ENCODE measurements at places on chromosomes 7 and 10.

DNA sequence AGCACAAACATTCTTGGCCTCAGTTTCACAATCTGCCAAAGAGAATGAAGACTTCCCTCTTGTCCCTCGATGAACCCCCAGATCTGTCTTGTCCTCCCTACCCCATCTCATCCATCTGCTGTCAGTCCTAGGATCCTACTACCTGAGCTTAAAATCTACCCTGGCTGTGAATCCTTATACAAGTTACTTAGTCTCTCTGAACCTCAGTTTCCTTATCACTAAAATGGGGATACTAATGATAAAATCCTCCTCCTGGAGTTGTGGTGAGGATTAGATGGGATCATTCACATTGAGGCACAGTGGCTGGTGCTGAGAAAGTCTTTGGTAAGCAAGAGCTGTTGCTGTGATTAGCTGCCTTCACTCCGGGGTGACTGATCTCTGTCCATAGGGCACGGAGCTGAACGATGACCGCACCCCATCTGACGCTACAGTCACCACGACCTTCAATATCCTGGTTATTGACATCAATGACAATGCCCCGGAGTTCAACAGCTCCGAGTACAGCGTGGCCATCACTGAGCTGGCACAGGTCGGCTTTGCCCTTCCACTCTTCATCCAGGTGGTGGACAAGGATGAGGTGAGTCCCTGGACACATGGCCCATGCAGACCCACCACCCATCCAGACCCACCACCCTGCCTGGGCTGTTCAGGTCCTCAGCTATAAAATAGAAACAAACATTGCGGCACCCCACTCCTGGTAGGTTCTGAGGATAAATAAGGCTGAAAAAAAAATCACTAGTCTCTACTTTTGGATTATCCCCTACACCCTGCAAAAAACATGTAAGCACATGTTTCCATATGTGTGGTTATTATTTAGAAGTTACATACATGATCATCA lies 102.5 kb downstream of the C10orf105 start:
- no peak for DNase-seq

- no peak for DNase-seq
These were observed 61.4 kb downstream of the CHCHD3 start for GRCh38 chr7:133020496-133020895.

DNA sequence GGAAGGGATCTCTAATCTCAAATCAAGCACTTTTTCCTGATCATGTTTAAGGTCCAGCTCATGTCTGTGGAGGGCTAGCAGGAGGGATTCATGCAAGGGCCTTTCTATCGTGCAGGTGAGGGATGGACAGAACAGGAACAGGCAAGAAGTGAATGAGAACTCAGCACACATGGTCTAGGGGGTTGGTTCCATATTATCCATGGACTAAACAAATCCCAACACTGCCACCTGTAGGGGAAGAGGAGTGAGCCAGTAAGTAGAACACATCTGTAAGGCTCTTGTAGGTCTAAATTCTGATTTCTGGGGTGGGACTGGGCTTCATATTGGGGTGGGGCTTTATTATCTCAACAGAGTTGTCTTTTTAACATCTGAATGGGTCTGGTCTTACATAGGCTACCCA lies 138.0 kb upstream of the TARP start:
- DNase-seq: no peak

DNA sequence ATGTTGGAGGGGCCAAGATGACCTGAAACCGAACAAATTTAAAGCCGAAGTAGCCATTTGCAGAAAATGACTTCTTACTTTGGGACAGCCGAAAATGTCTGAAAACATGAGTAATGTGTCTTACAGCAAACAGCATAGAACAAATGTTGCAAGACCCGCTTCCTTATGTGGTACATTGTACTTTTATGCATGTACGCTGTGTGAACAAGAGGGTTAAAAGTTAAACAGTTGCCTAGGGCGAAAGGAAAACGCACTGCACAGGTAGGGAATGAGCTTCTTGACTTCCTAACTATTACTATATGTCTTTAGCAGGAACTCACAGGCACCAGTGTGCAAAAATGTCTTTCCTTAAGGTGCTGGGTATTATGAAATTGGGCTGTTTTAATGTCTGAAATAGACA lies 303.5 kb upstream of the MGMT start:
- no peak for DNase-seq

Data from renal pelvis (tissue), 12 donors.